ENCODE measurements at places on chromosomes 4 and X. TPM values are rescaled to one million over a fixed set of nuclear protein-coding genes. Genes with fewer than 3 reads are reported as not detected.

GRCh38 chr4:182493377-182493776 is 250.2 kb downstream of the TENM3 start:
- DNase-seq, result no peak

- peak; percentile 13 for DNase-seq
Measured at GRCh38 chr4:139735381-139736273, 70.0 kb downstream of the MGST2 start.

DNA sequence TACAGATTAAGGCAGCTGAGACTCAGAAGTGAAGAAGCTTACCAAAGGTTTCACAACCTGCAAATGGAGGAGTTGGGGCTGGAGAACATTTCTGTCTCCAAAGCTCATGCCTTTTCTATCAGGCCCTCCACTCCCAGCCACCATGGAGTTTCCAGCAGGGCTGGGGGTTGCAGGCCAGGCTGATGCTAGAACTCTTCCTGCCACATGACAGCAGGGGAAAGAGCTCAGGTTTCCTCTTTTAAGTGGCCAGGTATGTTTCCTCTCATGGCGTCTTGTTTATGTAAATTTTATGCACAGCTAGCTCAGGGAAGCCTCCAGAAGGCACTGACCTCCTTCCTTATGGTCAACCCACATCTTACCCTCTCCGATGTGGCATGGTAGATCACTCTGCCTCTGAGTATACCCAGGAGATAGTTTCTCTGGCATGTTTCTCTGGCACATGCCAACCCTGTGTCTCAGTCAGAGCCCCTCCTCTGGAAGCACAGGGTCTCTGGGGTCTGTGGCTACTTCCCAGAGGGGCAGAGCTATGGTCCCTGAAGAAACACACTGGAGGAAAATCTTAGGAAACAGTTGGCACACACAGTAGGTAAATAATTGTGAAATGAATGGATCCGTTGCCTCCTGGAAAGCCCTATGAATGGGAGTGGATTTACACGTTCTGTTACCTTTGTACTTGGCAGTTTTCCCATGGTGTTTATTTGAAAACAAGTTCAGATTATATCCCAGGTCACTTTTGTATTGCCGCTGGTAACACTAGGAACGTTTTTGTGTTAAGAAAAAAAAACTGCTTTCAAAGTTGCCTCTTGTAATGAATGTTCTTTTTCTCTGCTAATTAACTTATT is 28.9 kb downstream of the PDK3 start:
- no peak for DNase-seq

- no peak for DNase-seq
Measured at GRCh38 chrX:73849073-73849472, 286.1 kb downstream of the CHIC1 start.

- peak; percentile 70 for DNase-seq
Measured at GRCh38 chrX:17689971-17690409, 47.3 kb upstream of the SCML1 start.

DNA sequence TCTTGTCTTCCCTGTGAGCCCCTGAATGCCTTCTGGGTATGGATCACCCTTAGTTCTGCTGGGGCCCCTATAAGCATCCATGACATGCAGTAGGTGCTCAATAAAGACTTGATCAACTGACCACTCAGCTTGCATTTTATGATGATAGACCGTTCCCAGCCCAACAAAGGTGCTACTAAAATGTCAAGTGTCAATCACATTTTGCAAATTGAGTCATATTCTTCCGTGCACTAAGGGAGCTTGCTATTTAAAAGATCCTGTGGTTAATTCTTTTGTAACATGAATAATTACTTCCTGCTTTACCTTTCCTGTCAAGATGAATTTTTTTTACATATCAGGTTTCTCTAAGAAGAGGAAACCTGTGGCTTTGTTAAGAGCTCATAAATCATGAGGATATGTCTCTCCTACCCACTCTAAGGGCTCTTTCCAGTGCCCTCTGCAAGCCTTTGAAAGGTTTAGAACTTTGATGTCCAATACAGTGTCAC is 47.6 kb downstream of the SH3KBP1 start:
- DNase-seq, result no peak

GRCh38 chrX:5748586-5749150 is 480.0 kb downstream of the NLGN4X start:
- DNase-seq, result peak; percentile 0

DNA sequence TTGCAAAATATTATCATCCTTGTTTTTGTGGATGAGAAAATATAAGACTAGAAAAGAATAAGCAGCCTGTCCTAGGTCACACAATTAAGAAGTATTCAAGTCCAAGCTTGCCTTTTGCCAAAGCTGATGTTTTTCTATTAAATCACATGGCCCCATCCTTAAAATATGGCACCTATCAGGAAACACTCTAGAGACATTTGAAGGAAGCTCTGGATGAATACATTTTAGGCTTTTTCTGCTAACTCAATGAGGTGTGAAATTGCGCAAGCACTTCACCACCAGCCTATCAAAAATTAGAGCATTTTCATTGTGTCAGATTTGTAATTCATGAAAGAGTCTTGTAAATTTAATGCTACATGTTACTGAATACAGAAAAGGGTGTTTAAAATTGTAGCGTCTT is 251.1 kb upstream of the MAD2L1 start:
- DNase-seq, result no peak

DNA sequence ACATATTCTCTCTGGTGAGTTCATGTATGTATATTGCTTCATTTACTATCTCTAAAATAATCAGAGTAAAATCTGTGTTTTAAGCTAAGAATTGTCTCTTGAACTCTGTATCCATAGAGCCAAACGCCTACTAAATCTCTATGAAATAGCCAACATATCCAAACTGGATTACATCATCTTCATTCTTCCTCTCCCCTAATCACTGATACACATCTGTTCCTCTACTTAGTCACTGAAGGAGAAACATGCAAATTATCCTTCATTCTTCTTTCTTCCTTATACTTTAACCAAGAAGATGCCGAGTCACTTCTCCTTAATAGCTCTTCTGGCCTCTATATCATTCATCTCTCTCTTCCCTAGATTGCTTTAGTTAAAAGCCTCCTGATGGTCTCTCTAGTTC is 630.4 kb upstream of the FTHL17 start:
- no peak for DNase-seq

DNA sequence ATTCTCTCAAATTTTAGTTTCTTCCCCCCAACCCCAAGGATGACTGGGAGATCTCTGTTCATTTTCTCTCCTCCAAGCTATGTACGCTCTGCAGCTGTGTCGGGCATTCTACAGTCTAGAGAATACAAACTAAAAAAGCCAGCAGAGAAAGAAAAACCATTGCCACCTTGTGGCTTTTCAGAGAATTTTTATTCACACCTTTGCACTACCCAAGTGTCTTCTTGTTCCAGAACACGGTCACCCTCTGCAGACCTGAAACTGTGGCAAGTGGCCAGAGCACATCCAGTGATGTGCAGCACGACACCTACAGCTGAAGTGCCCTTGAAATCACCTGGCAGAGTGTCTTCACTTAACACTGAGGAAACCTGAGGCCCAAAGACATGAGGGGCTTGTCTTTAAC is 68.6 kb downstream of the CHST7 start:
- peak; percentile 51 for DNase-seq

DNA sequence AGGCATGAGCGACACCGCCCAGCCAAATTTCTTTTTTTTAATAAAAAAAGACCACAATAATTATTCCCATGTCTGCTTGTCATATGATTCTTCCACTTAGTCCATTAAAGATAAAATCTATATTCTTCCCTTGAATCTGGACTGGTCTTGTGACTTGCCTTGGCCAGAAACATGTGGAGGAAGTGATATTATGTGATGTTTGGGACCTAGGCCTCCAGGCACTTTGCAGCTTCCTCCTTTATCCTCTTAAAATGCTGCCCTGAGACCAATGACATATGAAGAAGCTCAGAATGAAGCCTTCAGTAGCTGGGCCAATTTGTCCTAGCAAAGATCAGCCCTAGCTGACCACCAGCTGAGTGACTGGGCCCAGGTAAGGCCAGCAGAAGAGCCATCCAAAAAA is 250.0 kb downstream of the INPP4B start:
- DNase-seq, result no peak

DNA sequence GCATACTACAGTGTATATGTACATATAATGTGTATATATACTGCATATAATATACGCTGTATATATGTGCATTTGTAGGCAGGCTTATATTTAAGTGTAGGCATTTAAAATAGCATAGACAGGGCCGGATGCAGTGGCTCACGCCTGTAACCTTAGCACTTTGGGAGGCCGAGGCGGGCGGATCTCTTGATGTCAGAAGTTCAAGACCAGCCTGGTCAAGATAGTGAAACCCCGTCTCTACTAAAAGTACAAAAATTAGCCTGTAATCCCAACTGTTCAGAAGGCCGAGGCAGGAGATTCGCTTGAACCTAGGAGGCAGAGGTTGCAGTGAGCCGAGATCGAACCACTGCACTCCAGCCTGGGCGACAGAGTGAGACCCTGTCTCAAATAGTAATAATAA is 78.4 kb downstream of the JAKMIP1 start:
- DNase-seq, result no peak

- DNase-seq, result peak; percentile 4
Measured at GRCh38 chrX:148601034-148601433, 100.6 kb downstream of the AFF2 start.

DNA sequence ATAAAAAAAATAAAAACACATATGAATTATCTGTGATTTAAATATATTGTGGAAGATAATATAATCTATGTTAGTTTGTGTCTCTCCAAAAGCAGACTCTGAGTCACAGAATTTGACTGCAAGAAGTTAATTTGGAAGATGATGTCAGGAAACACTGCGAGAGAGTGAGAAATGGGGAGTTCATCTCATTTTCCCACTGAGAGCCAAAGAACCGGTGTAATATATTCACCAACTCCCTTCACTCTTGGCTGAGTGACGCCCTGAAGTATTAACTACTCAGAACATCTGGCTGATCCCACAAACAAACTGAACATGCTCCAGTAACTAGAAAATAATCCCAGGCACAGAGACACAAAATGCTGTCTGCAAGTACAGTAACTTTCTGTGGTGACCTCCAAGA is 345.8 kb upstream of the SPANXN1 start:
- DNase-seq, result no peak

- DNase-seq, result no peak
Measured at GRCh38 chr4:40214661-40215418, 18.0 kb downstream of the RHOH start.

DNA sequence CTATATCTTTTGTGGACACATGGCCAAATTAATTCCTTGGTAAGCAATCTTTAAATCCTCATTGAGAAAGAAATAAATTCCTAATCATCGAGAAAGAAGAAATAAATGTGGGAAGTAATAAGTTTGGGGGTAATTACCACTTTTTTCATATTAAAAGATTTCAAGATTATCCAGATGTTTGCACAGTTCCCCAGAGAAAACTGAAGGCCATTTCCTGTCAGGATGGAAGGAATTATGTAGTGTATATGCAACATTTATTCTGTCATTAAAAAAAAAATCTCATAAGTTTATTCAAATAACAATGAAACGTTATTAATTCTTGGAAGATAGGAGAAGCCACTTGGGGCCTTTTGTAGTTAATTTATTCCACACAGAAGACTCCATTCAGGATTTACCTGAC is 385.6 kb upstream of the NR3C2 start:
- DNase-seq, result no peak

- DNase-seq, result no peak
Measured at GRCh38 chr4:81954271-81954670, 419.5 kb downstream of the HNRNPD start.

DNA sequence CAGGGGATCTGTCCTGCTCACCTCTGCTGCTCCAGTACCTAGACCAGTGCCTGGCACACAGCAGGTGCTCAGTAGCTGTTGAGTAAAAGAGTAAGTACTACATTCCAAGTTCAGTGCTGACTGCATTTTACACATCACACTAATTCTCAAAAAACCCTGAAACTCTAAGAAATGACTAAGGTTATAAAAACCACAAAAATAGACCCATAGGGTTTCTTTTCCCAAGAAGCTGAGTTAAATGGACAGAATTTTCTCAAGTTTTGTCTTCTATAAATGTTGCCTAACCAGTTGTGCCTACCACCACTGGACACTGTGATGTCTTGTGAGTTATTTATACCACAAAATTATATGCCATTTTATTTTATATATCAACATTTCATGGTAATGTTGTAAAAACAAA is 78.9 kb upstream of the RXFP1 start:
- DNase-seq, result no peak

- DNase-seq, result no peak
Measured at GRCh38 chr4:154960476-154960875, 179.4 kb downstream of the RBM46 start.

GRCh38 chr4:36758312-36759178 is 477.1 kb downstream of the DTHD1 start:
- no peak for DNase-seq

DNA sequence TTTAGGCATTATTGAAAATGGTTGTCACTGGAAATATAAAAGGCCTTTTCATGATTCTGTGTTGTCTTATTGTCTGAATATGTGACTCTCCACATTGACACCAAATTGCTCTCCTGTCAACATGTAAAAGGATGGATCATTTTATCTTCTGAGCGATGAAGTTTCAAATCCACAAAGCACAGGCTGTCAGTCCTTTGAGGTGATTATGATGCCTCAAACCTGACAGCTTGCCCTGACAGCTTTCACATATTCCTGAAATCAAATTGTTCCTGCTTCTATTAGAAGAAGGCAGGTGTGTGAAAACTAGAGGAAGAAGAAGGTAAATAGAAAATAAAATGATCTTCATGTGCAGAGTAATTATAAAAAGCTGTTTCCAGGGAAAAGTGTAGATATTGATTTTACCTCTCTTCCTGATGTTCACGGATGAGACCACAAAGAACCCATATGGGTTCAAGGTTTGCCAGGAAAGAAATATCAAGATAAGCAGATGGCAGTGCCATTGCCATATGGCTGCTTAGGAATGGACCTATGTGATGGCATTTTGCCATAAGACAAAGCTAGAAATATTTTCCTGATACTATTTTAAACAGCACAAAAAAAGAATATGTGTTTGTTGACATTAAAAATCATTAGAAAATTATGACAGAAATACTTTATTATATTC is 1006.3 kb upstream of the AGA start:
- no peak for DNase-seq

ARHGAP4 gene
- total RNA-seq, result 5.2 TPM

NAT8L gene
- total RNA-seq, result under 0.01 TPM

AREG gene
- total RNA-seq, result not detected

CENPVL3 gene
- total RNA-seq, result not detected

C1QTNF7 gene
- 1.7 TPM for total RNA-seq

ASB9 gene
- total RNA-seq, result 2.6 TPM

Data from fibroblast of villous mesenchyme (primary cell).